ENCODE measurements at places on chromosomes 6 and 20.
A peak's percentile ranks its signal among the peaks of the same experiment; 100 is the strongest.

DNA sequence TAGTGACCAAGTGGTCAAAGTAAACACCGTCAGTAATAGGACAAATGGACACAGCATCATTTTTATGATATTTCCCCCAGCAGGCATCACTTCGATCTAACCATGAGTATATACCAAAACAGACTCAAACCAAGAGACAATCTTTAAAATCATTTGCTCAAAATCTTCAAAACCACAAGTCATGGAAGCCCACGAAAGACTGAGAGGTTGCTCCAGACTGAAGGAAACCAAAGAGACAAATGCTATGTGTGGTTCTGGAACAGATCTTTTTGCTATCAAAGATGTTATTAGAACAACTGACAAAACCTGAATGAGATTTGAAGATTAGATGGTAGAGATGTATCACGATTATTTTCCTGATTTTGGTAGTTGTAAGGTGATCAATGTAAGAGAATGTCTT is 197.7 kb downstream of the TBXT start:
- DNase-seq, result no peak

DNA sequence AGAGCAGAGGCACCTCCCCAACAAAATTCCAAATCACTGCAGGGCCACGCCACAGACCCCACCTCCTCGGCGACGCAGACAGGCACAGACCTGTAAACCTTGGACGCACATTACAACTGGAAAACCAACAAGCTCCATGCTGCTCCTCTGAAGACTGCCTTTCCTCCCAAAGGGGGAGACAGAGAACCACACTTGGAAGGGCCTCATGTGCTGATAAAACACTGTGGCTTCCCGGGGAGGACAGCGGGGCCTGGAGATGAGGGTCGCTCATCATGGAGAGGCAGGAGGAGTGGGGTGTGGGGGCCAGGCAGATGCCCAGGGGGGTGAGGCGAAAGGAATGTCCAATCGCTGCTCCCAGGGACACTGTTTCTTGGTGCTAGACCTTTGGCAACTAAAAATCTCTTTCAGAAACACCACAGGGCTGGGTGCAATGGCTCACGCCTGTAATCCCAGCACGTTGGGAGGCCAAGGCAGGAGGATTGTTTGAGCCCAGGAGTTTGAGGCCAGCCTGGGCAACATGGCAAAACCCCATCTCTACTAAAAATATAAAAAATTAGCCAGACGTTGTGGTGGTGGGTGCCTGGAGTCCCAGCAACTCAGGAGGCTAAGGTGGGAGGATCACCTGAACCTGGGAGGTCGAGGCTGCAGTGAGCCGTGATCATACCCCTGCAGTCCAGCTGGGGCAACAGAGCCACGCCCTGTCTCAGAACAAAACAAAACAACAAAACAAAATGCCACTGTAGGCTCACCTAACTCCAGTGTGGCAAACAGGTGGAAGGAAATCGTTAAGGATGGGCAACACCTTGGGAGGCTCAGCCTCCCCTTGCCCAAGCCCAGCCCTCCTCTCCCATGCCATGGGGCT is 53.8 kb downstream of the ABHD12 start:
- no peak for DNase-seq

- DNase-seq, result no peak
Observed at GRCh38 chr6:132005178-132005577, 54.0 kb upstream of the CCN2 start.

- no peak for DNase-seq
Observed at GRCh38 chr6:167094820-167095637, 27.9 kb upstream of the CCR6 start.

GRCh38 chr6:22413681-22414311 is 117.0 kb upstream of the PRL start:
- DNase-seq, result no peak

DNA sequence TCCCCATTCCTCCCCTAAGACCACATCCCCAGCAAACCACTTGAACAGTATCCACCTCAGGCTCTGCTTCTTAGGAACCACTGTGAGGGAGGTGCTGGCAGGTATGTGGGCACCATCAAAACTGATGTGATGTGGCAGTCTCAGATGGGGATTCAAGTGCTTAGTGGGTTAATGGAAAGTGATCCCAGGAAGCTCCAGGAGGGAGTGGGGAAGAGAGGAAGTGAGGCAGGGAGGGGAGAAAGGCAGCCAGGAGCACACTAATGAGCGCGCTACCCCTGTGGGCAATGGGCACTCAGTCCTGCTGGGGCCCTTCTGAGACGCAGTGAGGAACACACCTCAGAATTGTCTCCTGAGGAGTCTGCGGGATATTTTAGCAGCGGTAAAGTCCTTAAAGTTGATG is 263.1 kb upstream of the MOCS1 start:
- no peak for DNase-seq

DNA sequence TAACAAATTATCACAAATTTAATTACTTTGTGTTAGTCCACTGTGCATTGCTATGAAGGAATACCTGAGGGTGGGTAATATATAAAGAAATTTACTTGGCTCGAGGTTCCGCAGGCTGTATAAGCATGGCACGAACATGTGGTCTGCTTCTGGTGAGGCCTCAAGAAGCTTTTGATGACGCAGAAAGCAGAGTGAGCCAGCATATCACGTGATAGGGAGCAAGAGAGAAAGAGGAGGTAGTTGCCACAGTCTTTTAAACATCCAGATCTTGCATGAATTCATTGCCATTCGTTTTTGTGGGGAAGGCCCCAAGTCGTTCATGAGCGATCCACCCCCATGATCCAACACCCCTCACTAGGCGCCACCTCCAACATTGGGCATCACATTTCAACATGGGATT is 733.7 kb downstream of the GRIK2 start:
- no peak for DNase-seq

GRCh38 chr6:134318236-134318973 is 493 bp upstream of the SGK1 start:
- no peak for DNase-seq

- no peak for DNase-seq
Observed at GRCh38 chr6:87182940-87183339, 27.6 kb downstream of the ZNF292 start.

- peak; percentile 3 for DNase-seq
Observed at GRCh38 chr20:33992145-33992922, 1.4 kb upstream of the RALY start.

DNA sequence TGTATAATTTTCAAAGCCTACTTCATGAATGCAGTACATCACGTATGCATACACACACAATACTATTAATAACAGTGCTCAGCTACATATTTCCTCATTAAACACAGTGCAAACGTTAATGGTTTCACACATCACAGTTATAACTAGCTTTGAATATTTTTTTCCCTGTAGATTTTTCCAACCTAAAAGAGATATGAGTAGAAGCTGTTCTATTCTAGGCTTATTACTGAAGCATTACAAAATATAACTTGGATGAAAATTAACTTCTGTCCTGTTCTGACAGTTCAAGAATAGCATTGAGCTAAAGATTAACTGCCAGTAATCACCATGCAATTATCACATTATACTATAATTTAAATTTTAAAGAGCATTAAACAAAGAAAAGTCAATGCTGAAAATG is 6.2 kb downstream of the LMBRD1 start:
- no peak for DNase-seq

DNA sequence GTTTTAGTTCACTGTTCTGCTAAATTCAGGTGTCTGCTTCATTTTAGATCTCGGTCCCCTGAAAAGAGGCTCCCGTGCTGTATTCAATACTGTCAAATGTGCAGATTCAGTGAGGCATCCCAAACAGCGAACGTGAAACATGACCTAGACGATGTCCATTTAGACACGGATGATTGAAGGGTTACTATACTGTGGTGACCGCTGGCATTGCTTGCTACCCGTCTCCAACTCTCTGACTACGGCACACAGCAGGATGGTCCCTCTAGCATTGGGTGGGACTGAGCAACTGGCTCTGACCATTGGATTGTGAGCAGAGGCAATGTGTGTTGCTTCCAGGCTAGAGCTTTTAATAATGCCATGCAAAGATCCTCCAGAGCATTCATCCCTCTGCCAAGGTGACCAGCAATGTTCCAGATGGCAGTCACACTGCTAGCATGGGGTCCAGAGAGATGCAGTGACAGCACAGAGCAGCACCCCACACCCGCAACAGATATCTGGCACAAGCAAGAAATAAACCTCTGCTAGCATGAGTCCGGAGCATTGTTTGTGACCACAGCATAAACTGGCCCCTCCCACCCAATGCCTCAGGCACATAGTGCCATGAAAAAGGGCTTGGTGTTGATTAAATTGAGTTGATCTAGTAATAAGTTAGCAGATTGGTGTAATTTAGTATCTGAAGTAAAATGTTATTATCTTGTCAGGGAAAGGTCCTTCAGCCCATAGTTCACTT is 9.0 kb downstream of the METTL24 start:
- DNase-seq, result no peak

DNA sequence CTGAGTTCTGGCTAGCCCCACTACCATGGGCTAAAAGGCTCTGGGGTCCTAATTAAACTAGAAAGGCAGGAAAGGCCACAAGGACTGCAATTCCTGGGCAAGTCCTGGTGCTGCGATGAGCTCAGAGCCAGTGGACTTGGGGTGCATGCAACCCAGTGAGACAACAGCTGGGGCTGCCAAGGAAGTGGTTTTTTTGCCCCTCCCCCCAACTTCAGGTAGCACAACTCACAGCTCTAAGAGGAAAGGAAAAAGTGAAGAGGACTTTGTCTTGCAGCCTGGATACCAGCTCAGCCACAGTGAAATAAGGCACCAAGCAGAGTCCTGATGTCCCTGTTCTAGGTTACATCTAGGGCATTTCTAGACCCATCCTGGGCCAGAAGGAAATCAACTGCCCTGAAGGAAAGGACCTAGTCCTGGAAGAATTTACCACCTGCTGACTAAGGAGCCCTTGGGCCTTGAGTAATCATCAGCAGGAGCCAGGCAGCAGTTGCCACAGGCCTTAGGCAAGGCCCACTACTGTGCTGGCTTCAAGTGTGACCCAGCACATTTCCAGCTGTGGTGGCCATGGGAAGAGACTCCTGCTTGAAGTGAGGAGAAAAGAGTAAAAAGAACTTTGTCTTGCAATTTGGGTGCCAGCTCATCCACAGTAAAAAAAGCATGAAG is 358.4 kb downstream of the BTBD3 start:
- no peak for DNase-seq

GRCh38 chr20:58143531-58143930 is 84.9 kb downstream of the ANKRD60 start:
- no peak for DNase-seq

- no peak for DNase-seq
Observed at GRCh38 chr6:81891874-81892273, 139.4 kb upstream of the TENT5A start.

- DNase-seq, result no peak
Observed at GRCh38 chr20:24465730-24466129, 3.7 kb upstream of the SYNDIG1 start.

- DNase-seq, result no peak
Observed at GRCh38 chr6:159929819-159930218, 39.0 kb downstream of the MAS1 start.

DNA sequence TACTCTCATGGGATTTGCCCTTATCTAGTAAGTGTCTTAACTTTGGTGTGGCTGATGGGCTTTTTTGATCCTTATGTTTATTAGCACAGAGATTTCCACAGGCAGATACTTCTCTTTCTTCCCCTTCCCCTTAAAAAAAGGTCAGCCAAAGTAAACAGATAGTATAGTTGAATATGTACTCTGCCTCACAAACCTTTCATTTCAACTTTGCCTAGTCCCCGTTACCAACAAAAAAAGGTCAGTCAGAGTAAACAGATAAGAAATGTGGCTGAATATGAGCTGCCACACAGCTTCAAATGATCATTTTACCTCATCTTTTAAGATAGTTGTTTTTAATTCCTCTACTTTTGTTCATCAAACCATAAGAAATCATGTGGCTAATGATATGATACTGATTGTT is 34.1 kb upstream of the SLC35D3 start:
- no peak for DNase-seq

DNA sequence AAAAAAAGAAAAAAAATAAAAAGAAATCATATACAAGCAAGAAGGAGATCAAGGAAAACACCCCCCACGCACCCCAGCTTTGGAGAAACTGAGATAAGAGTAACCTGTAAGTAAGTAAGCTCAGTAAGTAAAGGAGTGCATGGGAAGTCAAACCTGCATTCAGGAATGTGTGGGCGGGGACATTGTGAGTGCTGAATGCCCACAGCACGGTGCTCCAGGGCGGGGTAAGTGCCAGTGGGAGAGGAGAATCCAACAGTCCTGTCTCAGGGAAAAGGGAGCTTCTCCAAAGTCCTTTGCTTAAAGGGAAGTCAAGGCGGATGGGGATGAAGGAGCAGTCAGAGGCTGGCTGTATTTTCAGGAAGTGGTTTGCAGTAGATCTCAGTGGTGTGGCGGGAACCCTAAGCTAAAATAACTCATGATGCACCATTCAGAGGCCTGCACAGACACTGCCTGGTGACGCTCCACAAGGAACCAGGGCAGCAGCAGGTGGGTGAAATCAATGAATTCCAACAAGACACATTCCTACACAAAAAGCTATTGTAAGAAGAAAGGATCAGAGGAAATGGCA is 368.0 kb downstream of the QKI start:
- no peak for DNase-seq

DNA sequence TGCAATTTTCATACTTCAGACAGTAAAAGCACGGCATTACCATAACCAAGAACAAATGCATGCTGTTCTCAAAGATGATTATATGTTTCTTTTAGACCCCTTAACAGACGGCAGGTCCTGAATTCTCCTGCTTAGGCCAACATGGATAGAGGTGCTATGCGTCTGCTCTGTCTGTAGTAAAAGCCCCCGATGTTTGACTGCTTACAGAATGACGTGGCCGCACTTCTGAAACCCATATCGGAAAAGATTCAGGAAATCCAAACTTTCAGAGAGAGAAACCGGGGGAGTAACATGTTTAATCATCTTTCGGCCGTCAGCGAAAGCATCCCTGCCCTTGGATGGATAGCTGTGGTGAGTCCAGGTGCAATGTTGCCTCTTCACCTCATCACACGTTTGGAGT is 93.1 kb upstream of the FAM8A1 start:
- DNase-seq, result no peak

- peak; percentile 72 for DNase-seq
Observed at GRCh38 chr6:12483712-12484111, 193.6 kb downstream of the EDN1 start.

DNA sequence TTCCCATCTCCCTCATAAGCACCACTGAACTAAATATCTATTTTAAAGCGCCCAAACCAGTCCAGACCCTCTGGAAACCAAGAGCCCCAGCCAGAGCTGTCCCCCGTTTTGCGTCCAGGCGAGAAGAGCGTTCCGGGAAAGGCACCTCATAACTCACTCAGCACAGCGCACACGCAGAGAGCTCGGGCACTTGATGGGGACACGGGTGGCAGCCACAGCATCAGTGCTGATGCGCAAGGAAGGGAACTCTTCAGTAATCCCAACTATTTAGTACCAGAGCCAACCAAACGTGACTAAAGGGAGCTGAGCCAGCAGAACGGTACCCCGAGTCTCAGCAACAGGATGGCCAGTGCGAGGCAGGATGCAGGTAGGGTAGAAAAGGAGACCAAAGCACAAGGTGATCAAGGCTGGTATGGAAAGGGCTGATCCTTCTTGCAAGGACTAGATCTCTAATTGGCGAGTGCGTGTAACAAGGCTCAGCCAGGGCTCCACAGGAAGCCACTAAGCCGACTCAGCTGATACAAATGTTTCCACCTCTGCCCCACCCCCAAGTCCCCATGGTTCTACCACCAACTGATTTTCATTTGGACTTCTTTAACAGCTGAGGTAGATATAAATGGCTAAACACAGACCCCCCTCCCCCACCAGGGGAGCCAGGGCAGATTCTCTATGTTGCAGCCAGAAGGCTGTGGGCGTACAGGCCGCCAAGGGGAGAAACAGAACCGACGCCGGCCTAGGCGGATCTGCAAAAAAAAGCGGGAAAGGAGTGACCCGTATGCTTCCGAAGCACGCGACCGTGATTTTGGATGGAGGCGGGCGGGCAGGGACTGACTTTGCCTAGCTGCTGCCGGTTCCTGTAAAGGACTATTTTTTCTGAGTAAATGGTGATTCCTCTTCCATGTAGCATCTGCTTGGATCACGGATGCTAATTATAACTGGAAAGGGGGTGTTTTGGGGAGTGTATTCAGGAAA is 183.5 kb upstream of the COL21A1 start:
- no peak for DNase-seq

Measured in glomerular endothelial cell (primary cell).